ENCODE measurements at places on chromosomes 12 and 14.

DNA sequence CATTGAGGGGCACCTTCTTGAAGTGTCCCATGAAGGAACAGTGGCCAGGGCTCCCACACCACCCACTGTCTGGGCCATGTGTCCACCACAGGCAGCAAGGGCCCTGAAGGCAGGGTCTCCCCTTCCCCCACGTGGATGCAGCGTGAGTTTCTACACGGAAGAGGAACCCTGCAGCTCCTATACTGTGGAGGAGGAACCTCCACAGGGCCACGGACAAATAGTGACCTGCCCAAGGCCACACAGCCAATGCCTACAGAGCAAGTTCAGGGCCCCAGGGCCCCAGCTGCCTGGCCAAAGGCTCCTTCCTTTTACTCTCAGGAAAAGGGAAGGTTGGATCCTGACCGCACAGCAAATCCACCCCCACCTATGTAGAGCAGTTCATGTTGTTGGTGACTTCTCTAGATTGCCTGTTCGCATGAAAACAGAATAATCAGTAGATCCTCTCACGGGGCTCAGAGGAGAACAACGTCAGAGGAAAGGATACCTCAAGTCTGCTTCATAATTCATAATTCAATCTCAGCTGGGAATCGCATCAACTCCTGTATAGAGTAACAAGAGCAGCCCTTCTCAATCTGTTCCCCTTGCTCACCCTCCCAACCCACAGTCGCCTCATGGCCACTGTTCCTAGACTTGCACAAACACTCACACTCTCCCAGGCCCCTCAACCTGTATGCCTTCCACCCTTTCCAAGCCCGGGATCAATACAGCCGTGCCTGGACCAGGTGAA, 11.1 kb upstream of the KRT73 start:
- H3K4me1 ChIP-seq = peaks cover 83% of the 10 kb centered on the region
- peak; percentile 5 for DNase-seq
- no peaks in the 10 kb centered on the region for H3K36me3 ChIP-seq
- no peaks in the 10 kb centered on the region for H3K27me3 ChIP-seq
- peak overlapping the region; percentile 69 for H3K4me3 ChIP-seq

DNA sequence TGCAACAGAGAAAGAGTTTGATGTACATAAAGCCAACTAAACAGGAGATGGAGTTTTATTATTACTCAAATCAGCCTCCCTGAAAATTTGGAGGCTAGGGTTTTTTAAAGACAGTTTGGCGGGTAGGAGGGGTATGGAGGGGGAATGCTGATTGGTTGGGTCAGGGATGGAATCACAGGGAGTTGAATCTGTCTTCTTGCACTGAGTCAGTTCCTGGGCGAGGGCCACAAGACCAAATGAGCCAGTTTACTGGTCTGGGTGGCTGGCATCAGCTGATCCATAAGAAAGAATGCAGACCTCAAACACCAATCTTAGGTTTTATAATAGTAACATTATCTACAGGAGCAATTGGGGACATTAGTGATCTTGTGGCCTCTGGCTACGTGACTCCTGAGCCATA, 64.9 kb downstream of the RIN3 start:
- H3K4me1 ChIP-seq = peaks cover 49% of the 10 kb centered on the region
- no peak overlapping the region for H3K27ac ChIP-seq
- DNase-seq = peak; percentile 36
- no peaks in the 10 kb centered on the region for H3K27me3 ChIP-seq
- no peak overlapping the region for H3K4me3 ChIP-seq

DNA sequence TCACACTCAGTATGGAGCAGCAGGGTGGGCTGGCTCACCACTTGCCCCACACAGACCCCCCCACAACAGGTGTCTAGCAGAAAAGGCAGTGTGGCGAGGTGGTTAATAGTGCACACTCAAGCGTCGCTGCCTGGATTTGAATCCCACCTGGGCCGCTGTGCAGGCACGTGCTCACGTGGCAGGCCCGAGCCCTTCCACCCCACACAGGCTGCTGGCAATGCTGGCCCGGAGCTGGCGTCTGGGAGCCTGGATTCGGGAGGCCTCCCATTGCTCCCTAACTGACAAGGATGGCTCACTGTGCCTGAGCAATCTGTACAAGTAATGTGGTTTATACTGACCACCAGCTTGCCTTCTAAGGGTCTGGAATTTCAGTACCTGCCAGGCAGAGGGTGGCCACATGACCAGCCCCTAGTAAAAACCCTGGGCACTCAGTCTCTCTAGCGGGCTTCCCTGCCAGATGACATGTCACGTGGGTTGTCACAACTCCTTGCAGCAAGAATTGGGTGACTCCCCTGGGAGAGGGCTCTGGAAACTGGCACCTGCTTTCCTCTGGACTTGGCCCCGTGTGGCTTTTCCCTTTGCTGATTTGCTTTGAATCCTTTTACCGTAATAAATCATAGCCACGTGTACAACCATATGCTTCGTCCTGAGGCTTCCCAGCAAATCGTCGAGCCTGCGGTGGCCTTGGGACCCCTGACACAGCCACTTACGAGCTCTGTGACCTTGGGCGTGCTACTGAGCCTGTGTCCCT, 72.8 kb downstream of the SCARB1 start:
- no peak overlapping the region for H3K27ac ChIP-seq
- H3K36me3 ChIP-seq = peaks cover 9% of the 10 kb centered on the region
- H3K27me3 ChIP-seq = no peaks in the 10 kb centered on the region
- DNase-seq = no peak
- no peak overlapping the region for H3K4me3 ChIP-seq

- H3K4me1 ChIP-seq = peaks cover 61% of the 10 kb centered on the region
- no peak for DNase-seq
- no peak overlapping the region for H3K27ac ChIP-seq
- H3K27me3 ChIP-seq = no peaks in the 10 kb centered on the region
These were observed 16.1 kb downstream of the SCAF11 start for GRCh38 chr12:45974171-45974719.

GRCh38 chr12:74981541-74981940, 228.1 kb downstream of the KCNC2 start:
- H3K4me3 ChIP-seq = no peak overlapping the region
- no peaks in the 10 kb centered on the region for H3K4me1 ChIP-seq
- H3K27me3 ChIP-seq = peaks cover 2% of the 10 kb centered on the region
- no peak for DNase-seq
- H3K36me3 ChIP-seq = no peaks in the 10 kb centered on the region
- no peak overlapping the region for H3K27ac ChIP-seq

GRCh38 chr14:22752422-22752821, 14.1 kb upstream of the OXA1L start:
- no peak overlapping the region for H3K27ac ChIP-seq
- no peak overlapping the region for H3K4me3 ChIP-seq
- H3K4me1 ChIP-seq = peaks cover 11% of the 10 kb centered on the region
- no peaks in the 10 kb centered on the region for H3K36me3 ChIP-seq
- no peak for DNase-seq
- peaks cover 24% of the 10 kb centered on the region for H3K27me3 ChIP-seq

GRCh38 chr14:102020058-102020971, 55.9 kb downstream of the DYNC1H1 start:
- DNase-seq = peak; percentile 82
- peak overlapping the region; percentile 87 for H3K27ac ChIP-seq
- no peaks in the 10 kb centered on the region for H3K27me3 ChIP-seq
- peaks cover 22% of the 10 kb centered on the region for H3K4me1 ChIP-seq
- H3K4me3 ChIP-seq = no peak overlapping the region
- H3K36me3 ChIP-seq = peaks cover 49% of the 10 kb centered on the region

DNA sequence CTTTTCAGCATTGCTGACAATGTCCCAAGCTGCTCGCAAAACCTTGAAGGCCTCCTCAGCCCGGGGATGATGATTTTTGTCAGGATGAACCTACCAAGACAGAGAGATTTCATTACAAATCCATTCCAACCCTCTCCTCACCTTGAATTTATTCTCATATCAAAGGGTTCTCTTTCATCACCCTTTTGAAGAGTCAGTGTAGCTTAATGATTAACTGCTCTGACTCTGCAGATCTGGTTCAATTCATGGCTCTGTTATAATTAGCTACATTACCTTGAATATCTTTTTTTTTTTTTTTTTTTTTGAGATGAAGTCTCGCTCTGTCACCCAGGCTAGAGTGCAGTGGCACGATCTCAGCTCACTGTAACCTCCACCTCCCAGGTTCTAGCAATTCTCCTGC, 5.6 kb downstream of the ORMDL2 start:
- H3K27me3 ChIP-seq = no peaks in the 10 kb centered on the region
- peaks cover 57% of the 10 kb centered on the region for H3K4me1 ChIP-seq
- no peak for DNase-seq
- H3K27ac ChIP-seq = peak overlapping the region; percentile 90
- no peak overlapping the region for H3K4me3 ChIP-seq

DNA sequence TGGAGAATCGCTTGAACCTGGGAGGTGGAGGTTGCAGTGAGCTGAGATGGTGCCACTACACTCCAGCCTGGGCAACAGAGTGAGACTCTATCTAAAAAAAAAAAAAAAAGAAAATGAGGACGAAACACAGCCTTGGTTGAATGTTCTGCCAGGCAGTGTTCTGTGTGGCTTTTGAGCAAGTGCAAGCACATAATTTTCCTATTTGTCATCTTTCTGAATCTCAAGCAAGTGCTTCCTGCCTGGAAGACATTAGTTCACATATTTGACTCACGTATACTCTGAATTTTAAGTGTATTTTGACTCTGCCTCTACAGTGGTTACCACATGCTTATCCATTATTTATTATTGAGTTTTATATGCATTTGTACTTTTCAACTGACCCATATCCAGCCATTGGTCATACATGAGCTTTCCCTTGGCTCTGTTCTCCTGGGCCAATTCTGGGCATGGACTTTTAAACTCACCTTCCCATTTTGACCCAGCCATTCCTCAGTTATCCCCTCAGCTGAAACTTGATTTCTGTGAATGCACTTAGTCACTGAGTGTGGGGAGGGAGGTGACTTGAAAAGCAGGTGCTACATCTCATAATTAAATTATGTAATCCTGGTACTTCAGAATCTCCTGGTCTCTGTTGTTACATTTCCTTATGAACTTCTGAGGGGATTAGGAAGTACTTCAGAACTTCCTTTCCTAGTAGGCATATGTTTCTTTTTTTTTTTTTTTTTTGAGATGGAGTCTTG, 8.1 kb downstream of the OR10G2 start:
- no peaks in the 10 kb centered on the region for H3K4me1 ChIP-seq
- DNase-seq = no peak
- no peaks in the 10 kb centered on the region for H3K36me3 ChIP-seq
- H3K27me3 ChIP-seq = peaks cover 10% of the 10 kb centered on the region
- no peak overlapping the region for H3K4me3 ChIP-seq

- no peaks in the 10 kb centered on the region for H3K36me3 ChIP-seq
- DNase-seq = no peak
- no peaks in the 10 kb centered on the region for H3K4me1 ChIP-seq
- H3K27me3 ChIP-seq = no peaks in the 10 kb centered on the region
- H3K27ac ChIP-seq = no peak overlapping the region
- H3K4me3 ChIP-seq = no peak overlapping the region
These were observed 122.1 kb upstream of the NOS1 start for GRCh38 chr12:117483501-117483900.

DNA sequence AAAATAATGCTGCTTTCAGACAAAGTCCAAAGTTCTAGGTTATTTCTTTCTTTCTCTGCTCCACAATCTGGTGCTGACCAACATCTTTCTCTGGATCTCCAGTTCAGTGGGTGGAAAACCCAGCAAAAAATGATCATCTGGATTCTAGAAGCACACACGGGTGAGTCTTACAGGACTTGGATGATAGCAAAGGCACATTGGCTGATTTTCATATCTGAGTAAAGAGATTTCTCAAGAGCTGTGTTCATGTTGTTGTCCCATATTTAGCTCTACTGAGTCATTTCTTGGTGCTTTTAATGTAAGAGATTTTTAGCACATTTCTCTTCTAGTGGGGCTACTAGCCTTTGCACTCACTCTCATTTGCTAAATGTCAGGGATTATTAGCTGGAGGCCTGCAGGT, 336.7 kb downstream of the GALC start:
- no peak overlapping the region for H3K27ac ChIP-seq
- H3K4me1 ChIP-seq = no peaks in the 10 kb centered on the region
- H3K4me3 ChIP-seq = no peak overlapping the region
- no peaks in the 10 kb centered on the region for H3K27me3 ChIP-seq
- no peaks in the 10 kb centered on the region for H3K36me3 ChIP-seq
- no peak for DNase-seq

GRCh38 chr12:54549774-54550451, 512 bp downstream of the PDE1B start:
- H3K4me3 ChIP-seq = peak overlapping the region; percentile 82
- no peak overlapping the region for H3K27ac ChIP-seq
- DNase-seq = peak; percentile 63
- peaks cover 36% of the 10 kb centered on the region for H3K4me1 ChIP-seq
- peaks cover 2% of the 10 kb centered on the region for H3K36me3 ChIP-seq

GRCh38 chr12:7966563-7966962, 30.6 kb upstream of the SLC2A3 start:
- H3K4me1 ChIP-seq = peaks cover 30% of the 10 kb centered on the region
- peak overlapping the region; percentile 13 for H3K27ac ChIP-seq
- DNase-seq = no peak
- H3K36me3 ChIP-seq = peaks cover 18% of the 10 kb centered on the region
- no peak overlapping the region for H3K4me3 ChIP-seq

- H3K4me1 ChIP-seq = no peaks in the 10 kb centered on the region
- no peaks in the 10 kb centered on the region for H3K36me3 ChIP-seq
- H3K27ac ChIP-seq = no peak overlapping the region
- no peaks in the 10 kb centered on the region for H3K27me3 ChIP-seq
These were observed 629.6 kb downstream of the FSCB start for GRCh38 chr14:43877351-43877960.

DNA sequence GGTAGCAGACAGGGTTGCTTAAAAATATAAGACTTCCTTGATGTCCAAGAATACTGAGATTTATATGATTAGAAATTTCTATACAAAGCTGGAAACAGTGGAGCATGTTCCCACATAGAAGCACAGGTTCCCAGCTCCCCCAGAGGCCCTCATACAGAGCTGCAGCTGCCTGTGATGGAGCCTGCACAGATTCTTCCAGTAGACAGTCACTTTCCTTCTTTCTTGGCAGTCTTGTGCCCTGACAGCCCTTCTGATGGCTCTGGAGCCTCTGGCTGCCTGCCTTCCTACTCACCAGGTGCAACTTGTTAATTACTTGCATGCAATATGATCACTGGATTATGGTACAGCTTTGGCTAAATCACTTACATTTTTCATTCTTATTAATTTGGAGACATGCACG, 44.4 kb downstream of the BICD1 start:
- peaks cover 4% of the 10 kb centered on the region for H3K36me3 ChIP-seq
- no peak for DNase-seq

DNA sequence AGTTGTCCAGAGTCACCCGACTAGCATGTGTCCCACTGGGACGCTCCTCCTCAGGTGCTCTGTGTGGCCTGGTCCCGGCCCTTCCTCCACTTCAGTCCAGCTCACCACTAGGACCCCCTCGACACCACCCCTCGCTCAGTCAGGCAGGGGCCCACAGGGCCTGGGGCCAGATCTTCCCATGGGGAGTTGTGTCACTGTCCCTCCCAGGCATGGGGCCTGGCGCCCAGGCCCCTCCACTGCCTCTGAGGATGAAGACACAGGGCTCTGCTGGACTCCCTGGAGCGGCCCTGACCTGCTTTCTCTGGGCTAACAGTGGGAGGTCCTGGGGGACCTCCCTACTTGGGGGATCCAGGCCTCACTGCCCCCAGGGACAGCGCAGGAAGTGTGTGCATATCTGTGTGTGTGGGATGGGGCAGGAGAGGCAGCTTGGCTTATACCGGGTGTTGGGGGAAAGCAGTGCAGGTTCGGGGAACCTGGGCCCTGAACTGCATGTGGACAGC, 43.8 kb downstream of the KRT80 start:
- H3K27ac ChIP-seq = no peak overlapping the region
- H3K27me3 ChIP-seq = no peaks in the 10 kb centered on the region
- peaks cover 4% of the 10 kb centered on the region for H3K4me1 ChIP-seq
- no peak for DNase-seq

GRCh38 chr12:82329508-82329907, 28.7 kb downstream of the CCDC59 start:
- H3K36me3 ChIP-seq = no peaks in the 10 kb centered on the region
- H3K27me3 ChIP-seq = no peaks in the 10 kb centered on the region
- no peak for DNase-seq
- H3K27ac ChIP-seq = no peak overlapping the region
- H3K4me3 ChIP-seq = no peak overlapping the region
